Pulmonary artery endothelial cell (primary cell): ENCODE measurements at places on chromosomes 1 and 21. TPM values are rescaled to one million over a fixed set of nuclear protein-coding genes. Genes with fewer than 3 reads are reported as not detected.

DNA sequence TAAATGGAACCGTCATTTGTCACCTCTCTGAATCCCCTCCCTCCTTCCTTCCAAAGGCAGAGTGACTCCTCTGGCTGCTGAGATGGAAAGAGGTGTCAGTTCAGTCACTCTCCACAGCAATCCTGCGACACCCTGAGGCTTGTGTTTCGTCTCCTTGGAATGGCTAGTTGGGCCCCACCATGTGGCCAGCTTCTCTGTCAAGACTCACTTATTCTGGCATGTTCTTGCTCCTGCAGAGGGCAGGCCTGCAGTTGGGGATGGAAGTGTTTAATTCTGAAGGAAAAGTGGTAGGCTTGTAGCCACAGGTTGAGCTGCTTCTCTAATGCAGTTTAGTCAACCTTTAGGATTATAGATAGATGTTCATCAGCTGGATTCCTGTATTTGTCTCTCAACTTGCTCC is 149.6 kb downstream of the LMO4 start:
- no peak for DNase-seq

DNA sequence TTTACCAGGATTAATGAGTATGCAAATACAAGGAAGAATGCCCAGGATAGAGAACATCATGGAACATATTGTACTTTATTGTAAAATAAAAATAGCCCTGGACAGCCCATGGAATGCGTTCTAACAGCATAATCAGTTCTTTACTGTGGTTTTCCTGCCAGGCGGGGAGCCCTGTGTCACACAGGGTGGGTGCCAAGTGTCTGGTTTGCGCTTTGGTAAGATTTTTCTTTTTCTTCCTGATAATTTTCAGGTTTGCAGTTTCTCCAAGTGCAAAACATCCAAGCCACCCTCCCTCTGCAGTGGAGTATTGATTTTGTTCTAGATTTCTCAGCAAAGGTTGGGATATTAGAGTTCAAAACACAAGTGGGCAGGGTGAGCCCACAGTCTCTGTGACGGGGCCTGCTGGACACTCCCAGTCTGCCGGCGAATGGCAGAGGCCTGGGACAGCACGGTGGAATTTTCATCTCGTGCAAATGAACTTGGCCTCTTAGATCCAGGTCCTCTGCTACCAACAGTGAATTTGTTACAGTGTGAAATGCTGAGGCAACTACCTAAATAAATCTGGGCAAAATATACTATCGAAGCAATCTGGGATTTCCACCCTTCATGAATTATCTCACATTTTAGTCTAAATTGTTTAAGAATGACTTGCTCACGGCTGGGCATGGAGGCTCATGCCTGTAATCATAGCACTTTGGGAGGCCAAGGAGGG is 15.6 kb upstream of the KCNJ15 start:
- no peak for DNase-seq

DNA sequence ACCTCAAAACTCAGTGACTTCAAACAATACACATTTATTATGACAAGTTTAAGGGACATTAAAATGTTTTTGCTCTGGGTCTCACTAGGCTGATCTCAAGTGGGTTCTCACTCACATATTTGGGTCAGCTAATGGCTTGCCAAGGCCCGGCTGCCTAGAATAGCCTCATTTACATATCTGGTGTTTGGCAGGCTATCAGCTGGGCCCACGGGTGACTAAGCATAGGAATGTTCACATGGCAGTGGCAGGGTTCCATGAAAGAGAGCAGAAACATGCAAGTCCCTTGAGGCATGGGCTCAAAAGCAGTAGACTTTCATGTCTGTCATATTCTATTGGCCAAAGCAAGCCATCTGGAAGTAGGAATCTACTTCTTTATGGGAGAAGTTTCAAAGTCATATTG is 492.6 kb downstream of the KCNT2 start:
- DNase-seq, result no peak

- DNase-seq, result no peak
These were observed 35.5 kb downstream of the CA6 start for GRCh38 chr1:8981169-8981568.

The EPHA10 gene
- total RNA-seq, result not detected in 2 replicates

The WDR3 gene
- total RNA-seq, result 37.4 and 51.2 TPM in 2 replicates

The CFHR2 gene
- not detected in 2 replicates for total RNA-seq
